ENCODE measurements at places on chromosomes 6 and 20.
A peak's percentile ranks its signal among the peaks of the same experiment; 100 is the strongest.

GRCh38 chr20:21808863-21809664 is 103.6 kb downstream of the PAX1 start:
- peak; percentile 57 for DNase-seq

DNA sequence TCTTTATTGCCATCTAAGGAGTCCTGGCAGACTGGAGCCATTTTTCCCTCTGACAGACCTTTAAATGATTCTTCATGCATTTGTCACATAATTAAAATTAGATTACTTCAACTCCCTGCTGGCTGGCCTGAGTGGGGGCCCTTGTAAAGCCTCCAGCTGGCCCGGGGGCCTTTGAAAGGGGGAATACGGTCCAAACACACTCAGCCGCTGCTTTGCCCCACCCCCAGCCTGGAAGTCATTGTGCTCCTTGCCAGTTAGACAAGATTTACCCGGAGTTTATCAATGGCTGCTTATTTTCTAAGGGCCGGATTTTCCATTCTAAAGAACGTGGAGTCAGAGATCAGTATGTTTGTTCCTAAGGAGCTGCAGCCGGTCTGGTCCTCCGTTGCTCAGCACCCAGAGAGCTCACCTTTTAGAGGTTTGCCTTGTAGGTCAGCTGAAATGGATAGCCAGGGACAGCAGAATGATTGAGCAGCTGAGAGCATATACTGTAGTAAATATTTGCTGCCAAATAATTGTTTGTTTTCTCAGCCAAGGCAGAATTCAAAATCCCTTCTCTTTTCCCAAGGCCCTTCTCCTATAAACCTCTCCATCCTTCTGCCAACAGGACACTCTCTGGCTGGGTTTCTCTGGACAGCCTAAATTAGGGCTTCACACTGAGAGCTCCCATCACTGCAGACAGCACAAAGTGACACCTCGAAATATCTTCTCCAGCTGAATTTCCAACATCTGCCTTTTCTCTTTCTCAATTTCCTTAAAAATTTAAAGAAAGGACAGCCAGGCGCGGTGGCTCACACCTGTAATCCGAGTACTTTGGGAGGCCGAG is 68.4 kb upstream of the RBM24 start:
- DNase-seq = no peak

- peak; percentile 72 for DNase-seq
These were observed 568 bp downstream of the CCDC170 start for GRCh38 chr6:151494235-151494935.

DNA sequence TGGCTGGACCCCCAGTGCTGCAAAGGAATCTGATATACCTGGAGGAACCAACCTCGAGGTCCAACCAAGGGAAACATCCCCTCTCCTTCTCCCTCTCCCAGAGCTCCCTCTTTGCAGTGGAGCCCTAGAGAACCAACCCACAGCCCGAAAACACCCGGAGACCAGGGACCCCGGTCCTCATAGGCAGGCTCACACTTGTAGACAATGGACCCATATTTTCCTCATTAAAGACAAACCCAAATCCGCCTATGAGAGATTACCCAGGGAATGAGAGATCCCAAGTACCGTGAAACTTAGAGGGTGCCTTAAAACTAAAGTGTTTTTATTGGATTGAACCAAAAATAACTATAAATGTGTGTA is 9.6 kb upstream of the FOXF2 start:
- DNase-seq = peak; percentile 86
